ENCODE measurements at places on chromosomes 6 and 20.

- DNase-seq = no peak
These were observed 16.8 kb upstream of the TAAR1 start for GRCh38 chr6:132675749-132676148.

GRCh38 chr6:31794294-31794865 is 1.2 kb downstream of the VARS1 start:
- DNase-seq = no peak

DNA sequence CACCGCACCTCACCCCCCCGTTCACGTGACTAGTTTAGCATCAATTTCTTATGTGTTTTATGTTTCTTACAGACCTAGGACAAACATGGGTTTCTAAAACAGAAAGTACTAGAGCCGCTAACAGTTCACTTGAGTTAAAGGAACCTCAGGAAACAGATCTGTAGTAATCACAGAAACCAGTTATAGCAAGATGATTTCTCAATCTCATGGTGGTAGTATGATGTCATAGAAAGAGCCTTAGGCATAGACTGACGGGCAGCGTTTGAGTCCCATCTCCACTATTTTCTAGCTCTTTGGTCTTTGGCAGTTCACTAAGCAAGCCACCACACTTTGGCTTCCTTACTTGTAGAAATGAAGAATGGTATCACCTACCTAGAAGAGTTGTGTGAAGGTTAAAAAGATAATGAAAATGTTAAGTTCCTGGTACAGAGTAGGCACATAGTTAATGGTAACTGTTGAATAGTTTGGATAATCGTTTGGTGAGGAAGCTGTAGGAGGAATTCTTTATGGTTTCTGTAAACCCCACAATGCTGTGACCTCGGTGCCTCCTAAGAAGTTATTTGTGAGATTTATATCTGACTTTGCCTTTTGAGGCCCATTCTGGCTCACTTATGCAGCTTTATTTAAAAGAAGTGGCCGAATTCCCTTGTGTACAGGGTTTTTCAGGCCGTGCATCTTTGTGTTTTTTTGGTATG is 21.3 kb downstream of the CTNNBL1 start:
- no peak for DNase-seq

GRCh38 chr20:56827763-56828162 is 198.7 kb downstream of the TFAP2C start:
- DNase-seq = no peak

GRCh38 chr20:48313324-48313723 is 514.5 kb downstream of the PREX1 start:
- DNase-seq = no peak

DNA sequence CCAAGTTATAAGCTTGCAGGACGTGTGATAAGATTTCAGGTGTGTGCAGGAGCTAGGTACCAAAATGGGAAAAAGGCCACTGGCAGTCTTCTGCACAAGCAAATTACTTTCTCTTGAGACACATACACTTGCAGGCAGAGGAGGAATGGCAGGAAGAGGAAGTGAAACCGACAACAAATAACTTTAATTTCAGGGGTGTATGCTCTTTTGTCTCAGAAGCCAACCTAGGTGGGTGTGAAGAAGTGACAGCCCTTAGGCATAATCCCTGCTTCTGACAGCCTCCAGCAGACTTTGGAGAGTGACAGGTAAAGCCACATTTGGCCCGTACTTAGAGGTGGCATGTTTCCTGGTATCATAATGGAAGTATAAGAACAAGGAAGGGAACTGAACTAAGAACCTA is 118.8 kb upstream of the TRAF3IP2 start:
- DNase-seq = no peak

GRCh38 chr20:32634041-32634805 is 39.5 kb downstream of the C20orf203 start:
- no peak for DNase-seq

GRCh38 chr6:46054516-46054915 is 38.9 kb upstream of the CLIC5 start:
- DNase-seq = no peak

- DNase-seq = no peak
These were observed 111.9 kb downstream of the TBX18 start for GRCh38 chr6:84652356-84653026.

DNA sequence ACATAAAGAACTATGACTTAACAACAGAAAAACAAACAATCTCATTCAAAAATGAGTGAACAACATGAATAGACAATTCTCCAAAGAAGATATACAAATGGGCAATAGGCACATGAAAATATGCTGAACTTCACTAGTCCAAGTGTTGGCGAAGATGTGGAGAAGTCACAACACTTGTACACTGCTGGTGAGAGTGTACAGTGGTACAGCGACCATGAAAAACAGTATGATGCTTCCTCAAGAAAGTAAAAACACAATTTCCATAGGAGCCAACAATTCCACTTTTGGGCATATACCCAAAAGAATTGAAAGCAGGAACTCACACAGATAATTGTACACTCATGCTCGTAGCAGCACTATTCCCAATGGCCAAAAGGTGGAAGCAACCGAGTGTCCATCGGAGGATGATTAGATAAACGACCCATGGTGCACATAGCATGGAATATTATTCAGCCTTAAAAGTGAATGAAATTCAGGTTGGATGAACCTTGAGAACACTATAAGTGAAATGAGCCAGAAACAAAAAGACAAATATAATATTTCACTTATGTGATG is 6.6 kb downstream of the HLA-F start:
- DNase-seq = no peak

- DNase-seq = no peak
These were observed 162.2 kb downstream of the BCAS1 start for GRCh38 chr20:53907968-53908751.

DNA sequence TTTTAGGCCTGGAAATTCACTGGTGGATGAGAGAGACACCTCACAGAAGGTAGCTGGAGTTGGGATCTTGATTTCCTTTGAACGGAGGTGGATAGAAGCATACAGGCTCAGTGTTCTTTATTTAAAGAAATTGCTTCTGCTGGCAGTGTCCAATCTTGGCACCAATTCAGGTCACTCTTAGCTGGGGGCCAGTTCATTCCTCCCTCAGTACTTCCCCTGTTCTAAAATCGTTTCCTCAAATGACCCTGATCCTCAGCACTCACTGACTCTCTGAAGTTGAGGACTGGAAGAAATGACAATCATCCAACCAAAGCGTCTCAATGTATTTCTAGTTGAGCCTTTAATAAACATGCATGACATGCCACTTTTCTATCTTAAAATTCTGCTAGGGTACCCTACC is 472.5 kb upstream of the BTBD3 start:
- no peak for DNase-seq

DNA sequence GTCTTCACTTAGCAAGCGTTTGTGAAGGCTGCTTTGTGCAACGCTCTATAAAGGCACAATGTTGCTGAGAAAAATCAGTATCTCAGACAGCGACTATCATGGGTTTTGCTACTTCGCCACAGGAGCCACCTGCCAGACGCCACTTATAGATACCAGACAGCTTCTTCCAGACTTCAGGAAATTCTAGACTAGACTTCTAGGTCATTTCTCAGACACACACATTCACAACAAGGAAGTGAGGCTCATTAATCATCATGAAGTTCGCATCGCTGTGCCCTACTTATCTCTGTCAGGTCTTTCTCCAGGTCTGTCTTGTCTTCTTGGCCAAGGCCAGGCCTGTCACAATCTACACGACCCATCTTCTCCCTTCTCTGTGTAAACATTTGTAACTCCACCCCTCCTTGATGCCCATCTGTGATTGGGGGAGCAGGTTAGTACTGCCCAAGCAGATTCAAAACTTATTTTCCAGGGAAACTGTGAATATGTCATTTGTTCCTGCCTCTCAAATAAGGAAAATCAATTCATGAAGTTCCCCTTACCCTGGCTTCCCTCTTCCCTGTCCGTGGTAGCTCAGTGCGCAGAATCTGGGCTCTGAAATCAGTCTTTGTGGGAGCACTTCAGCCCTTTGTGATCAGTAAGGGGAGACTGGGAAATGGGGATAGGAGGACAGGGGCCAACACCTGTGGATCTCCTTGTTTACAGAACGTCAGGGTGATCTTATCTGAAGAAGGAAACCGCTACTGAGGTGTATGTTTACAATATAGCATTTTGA is 115.5 kb downstream of the TNFAIP3 start:
- DNase-seq = no peak

DNA sequence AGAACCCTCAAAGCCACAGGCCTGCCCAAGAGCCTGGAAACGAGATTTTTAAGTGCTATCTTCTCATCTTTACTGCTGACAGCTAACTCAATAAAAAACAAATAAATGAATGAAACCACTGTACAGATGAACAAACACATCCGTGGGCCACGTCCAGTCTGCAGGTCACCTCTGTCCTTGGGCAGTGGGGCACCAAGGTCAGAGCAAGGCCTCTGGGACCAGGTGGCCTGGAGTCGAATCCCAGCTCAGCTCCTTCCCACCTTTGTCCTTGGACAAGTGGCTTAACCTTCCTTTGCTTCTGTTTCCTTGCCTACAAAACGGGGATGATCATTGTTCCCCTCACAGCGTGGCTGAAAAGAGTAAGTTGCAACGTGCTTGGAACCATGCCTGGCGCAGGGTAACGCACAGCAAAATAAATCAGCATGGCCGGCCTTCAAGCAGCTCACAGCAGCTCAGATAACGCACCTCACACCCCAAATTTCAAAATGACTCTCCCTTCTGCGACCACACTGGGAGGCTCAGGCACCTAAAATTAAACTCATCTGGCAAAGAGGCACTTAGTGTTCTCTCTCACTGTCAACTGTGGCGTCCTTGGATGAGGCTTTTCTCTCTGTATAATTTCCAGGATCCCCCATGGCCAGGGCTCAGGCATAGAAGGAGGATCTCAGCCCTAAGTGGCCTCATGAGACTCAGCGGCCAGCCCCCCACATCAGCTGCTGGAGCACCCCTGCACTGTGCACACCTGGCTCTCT is 35.7 kb downstream of the RRBP1 start:
- no peak for DNase-seq

DNA sequence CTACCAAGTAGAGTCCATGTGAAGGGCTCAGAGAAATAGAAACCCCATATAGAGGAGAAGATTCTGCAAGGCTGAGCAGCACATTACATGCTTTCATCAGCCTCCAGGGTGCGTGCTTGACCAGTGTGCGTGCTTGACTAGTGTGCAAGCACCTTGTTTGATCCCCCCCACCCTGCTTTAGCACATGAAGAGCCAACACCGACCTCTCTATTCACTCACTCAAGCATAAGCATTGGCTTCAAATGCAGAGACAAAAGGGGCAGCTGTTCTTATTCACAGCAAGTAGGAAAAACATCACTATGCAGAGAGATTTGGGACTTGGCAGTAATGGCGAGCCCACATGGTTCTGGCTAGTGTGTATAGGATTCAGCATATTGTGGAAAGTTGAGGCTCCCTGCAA is 278.7 kb upstream of the RNF217 start:
- no peak for DNase-seq

- no peak for DNase-seq
These were observed 31.9 kb downstream of the VSTM2L start for GRCh38 chr20:37934634-37935375.

- DNase-seq = no peak
These were observed 5.2 kb upstream of the HMGN3 start for GRCh38 chr6:79239536-79240168.

- DNase-seq = no peak
These were observed 41.3 kb downstream of the SPDEF start for GRCh38 chr6:34514593-34515472.

GRCh38 chr6:141388666-141389065 is 744.1 kb upstream of the GJE1 start:
- no peak for DNase-seq

DNA sequence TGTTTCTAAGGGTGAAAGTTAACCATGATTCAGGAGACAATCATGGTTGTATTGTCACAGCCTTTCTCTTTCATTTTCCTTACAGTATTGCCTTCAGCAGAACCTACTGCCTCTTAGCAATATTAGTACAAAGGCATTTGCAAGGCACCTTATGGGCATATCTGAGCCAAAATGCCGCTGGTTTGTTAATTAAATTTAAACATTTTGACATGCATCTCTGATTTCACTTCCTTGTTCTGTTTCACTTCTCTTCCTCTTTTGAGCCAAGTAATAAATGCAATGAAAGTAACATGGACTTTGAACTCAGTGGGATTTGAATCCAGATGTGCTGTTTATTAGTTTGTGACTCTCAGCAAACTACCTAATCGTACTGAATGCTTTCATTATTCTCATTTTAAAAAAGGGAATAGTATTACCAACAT is 467.4 kb upstream of the CITED2 start:
- DNase-seq = no peak

GRCh38 chr20:19834783-19835182 is 76.7 kb downstream of the RIN2 start:
- no peak for DNase-seq

DNA sequence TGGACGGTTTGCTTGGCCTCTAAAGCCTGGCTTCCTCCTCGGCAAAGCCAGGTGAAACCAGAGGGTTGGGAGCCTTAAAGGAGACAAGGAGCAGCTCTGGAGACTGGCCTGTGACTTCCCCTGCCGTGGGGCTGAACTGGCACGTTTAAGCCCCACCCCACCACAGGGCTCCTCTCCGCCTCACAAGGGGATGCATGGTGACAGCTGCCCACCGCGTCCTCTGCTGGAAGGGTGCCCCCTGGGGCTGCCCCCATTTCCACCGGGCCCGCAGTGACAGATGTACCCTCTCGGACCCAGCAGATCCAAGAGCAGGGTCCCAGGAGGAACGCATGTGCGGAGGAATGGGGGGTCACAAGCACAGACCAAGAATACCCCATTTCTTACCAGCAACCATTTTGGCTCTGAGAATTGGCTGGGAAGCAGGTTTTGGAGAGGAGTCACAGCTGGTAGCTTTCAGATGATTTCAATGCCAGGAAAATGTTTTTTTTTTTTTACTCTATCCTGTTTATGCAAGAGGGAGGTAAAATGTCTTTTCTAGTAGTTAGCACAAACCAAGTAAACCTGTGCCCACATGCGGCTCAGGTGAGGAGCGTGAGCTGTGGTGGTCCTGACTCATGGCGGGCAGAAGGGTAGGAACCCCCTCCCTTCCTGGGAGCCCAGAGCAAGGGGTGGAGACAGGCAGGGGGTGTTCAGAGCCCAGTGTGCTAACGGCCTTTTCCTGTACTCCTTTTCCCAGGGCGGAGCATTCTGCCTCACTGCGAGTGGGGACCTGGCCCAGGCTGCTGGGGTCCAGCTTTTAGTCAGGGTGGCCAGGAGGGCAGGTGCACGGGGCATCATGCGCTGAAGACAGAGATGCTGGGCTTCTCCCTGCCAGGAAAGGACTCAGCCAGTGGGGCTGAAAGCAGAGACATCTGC is 33.0 kb downstream of the FRMD1 start:
- no peak for DNase-seq

DNA sequence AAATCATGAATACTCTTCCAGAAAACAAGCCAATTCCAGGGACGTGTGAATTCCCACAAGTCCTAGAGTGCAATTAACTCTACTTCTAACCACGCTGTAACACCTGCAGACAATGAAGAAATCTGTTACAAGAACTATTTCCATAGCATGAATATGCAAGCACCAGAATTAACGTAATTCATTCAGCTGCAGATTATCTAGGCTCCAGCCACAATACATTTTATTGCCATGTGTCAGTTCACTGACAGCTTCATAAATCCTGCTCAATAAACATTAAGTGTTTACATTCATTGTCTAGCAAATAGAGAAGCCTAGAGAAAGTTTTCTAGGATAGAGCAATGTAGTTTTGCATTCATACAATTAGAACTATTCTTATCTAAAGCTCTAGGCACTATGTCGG is 1348.5 kb downstream of the GRIK2 start:
- DNase-seq = no peak
